KBM-7 (cell line): ENCODE measurements at places on chromosomes 5 and 9.

GRCh38 chr9:117555964-117556629 lies 141.2 kb upstream of the ASTN2 start:
- peak; percentile 61 for DNase-seq

DNA sequence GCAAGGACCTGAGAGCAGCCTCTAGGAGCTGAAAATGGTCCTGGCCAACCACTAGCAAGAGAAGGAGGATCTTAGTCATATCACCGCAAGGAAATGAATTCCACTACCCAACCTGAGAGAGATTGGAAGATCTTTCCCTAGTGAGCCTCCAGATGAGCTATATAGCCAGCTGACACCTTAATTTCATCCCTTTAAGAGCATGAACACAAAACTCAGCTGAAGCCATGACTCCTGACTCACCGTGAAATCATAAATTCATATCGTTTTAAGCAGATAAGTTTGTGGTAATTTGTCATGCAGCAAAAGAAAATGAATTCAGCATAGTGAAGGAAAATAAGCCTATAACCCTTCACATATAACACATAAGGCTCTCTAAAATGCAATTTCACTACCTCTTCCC lies 23.5 kb downstream of the MAPKAP1 start:
- no peak for DNase-seq

GRCh38 chr9:22337261-22337660 lies 109.4 kb upstream of the DMRTA1 start:
- no peak for DNase-seq

GRCh38 chr5:176543428-176544182 lies 5.5 kb upstream of the CDHR2 start:
- peak; percentile 80 for DNase-seq

DNA sequence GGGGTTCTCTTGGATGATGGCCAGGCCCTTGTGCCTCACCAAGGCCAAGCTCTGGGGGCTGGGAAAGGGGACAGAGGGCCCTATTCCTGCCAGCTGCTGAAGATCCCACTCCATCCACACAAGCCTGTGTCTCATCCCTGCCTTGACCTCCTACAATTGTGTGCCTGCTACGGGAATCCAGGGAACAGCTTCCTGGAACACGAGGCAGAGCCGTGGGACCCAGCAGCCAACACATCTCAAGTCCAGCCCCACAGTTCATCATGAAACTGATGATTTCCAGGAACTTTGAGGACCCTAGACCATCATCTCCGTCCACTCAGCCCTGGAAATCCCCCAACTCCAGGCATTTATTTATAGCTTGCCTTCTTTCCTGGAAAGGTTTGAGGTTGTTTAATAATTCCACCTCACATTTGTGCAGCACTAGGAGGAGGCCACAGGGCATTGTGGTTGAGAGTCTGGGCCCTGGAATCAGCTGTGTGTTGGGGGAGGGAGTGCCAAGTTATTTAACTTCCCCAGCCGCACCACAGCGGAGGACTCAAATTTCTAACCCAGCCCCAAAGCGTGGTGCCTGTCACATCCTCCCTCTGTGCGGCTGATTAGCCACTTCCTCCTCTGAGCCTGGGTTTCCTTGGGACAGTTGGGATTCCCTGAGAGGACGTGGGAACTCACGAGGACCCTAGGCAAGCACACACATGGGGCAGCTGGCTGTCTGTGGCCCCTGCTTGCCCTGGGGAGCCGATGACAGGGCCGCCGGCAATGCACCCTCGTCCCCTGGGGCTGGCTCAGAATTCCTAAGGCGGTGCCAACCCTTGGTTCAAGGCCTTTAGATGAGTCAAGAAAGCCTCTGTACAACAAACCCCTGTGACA lies 58.2 kb upstream of the GGTA1 start:
- peak; percentile 97 for DNase-seq

DNA sequence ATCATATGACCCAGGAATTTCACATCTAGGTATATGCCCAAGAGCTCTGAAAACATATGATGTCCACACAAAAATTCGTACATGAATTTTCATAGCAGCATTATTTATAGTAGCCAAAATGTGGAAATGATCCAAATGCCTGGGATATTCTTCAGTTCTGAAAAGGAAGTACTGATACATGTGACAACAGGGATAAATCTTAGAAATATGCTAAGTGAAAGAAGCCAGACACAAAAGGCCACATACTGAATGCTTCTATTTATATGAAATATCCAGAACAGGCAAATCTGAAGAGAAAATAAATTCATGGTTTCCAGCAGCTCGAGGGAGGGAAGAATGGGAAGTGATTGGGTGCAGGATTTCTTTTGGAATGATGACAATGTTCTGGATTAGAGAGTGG lies 16.8 kb upstream of the ZBTB43 start:
- DNase-seq = no peak
